Thymus (tissue), 14 donors: ENCODE measurements at places on chromosomes 4 and X.

- no peak for DNase-seq
Observed at GRCh38 chr4:22616516-22616915, 76.2 kb upstream of the GBA3 start.

DNA sequence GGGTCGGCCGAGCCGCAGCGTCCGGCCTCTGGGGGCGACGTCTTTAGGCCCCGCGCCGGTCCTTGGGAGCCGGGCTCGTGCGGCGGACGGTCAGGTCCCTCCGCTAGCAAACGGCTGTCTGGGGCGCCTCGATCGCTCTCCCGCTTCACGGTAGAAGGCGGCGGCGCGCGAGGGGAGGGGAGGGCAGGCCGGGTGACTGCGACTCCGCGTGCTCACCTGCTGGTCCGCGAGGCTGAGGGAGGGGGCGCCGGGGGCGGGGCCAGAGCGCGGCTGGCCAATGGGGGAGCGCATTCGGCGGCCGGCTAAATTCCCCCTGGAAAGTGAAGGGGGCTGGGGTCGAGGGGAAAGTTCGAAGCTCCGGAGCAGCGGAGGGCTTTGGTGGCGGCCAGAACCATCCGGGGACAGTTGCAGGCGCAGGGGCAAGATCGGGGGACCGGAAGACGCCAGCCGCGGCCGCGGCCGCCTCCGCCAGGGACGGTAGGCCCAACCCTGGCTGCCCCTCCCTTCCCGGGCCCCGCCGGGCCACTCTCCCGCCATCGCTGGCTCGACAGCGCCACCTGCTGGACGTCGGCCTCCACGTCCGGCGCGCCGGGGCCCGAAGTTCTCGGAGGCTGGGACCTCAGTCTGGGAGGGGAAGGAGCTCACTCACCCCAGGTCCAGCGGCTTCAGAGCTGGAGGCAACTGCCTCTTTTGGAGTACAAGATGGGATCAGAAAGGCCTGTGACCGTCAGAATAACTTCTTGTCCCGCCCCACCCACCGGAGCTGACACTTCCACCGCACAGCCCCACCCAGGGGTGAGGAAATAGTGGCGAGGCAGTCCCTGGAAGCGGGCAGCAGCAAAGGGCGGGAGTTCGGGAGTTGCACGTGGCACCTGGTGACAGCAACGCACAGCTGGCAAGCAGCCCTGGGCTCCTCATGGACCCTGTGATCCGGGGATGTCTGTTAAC, 49.9 kb downstream of the ELF4 start:
- DNase-seq = peak; percentile 62

- peak; percentile 18 for DNase-seq
Observed at GRCh38 chrX:48631376-48632090, 34.2 kb downstream of the WDR13 start.

DNA sequence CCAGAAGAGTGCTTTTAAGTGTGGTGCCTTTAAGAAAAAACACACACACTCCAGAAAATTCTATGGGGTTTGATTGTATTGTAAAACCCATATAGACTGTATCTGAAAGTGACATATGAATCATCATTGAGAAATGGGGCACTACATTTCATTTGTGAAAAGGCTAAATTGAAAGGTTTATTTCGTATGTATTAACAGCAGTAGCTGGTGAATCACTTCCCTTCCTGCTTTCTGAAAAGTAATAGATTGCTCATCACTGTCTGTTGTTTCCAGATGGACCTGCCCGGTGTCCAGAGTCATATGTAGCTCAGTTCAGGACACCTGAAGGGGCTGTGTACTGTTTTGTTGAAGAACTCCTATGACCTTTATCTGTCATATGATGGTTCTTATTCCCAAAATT, 28.1 kb upstream of the HPRT1 start:
- DNase-seq = no peak

DNA sequence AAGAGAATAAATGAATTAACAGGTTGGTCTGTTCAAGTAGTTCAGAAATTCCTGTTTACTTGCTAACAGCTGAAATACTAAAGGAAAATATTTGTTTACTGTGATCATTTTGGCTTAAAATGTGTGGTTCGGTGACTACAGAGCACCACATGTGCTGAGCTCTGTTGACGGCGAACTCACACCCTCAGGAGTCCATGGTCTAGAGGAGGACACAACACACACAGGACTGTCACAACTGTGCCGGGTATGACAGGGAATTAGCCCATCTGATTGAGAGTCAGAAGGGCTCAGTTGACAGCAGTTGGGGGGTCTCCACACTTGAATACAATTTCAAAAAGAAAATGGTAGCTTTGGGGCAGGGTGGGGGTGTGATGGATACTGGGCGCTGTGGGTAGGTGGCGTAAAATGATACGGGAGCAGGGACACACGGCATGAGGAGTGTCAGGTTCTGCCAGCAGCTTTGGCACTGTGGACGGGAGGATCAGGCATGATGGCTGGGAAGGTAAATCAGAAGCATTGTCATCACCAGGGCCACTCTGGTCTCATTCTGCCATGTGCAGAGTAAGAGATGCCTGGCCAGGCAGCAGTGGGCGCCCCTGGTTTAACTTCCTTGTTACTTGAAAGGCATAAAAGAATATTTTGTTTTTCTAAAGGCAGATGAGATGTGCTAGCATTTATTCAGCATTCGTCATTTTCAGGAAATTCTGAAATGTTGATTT, 33.3 kb downstream of the CLDN22 start:
- DNase-seq = no peak
